ENCODE measurements at places on chromosomes 2 and 18. TPM values are rescaled to one million over a fixed set of nuclear protein-coding genes. Genes with fewer than 3 reads are reported as not detected.

The TMX3 gene
- 107 TPM for total RNA-seq

The SLC14A1 gene
- total RNA-seq: 31.0 TPM

The CCDC138 gene
- 4.1 TPM for total RNA-seq

The KRTCAP3 gene
- total RNA-seq: not detected

The ASAP2 gene
- 16.4 TPM for total RNA-seq

The CRYBA2 gene
- not detected for total RNA-seq

The CNGA3 gene
- total RNA-seq: under 0.01 TPM

The PNKD gene
- 21.3 TPM for total RNA-seq

The CHRNG gene
- not detected for total RNA-seq

The KDSR gene
- total RNA-seq: 42.6 TPM

The OR6B2 gene
- not detected for total RNA-seq

The ANKRD30BL gene
- not detected for total RNA-seq

The UGT1A3 gene
- total RNA-seq: not detected

The SCN7A gene
- total RNA-seq: 23.6 TPM

The FER1L5 gene
- 0.51 TPM for total RNA-seq

The NFU1 gene
- total RNA-seq: 57.3 TPM
